ENCODE measurements at places on chromosomes 16 and 17. TPM values are rescaled to one million over a fixed set of nuclear protein-coding genes. Genes with fewer than 3 reads are reported as not detected.

DNAH2 gene
- total RNA-seq, result not detected

JPT2 gene
- 2.8 TPM for total RNA-seq

NPIPA7 gene
- 3.8 TPM for total RNA-seq

IRF8 gene
- total RNA-seq, result 25.5 TPM

Measured in CD8-positive, alpha-beta T cell (primary cell).